ENCODE measurements at places on chromosomes 12 and 14.

GRCh38 chr14:71590131-71590530, 342.1 kb upstream of the RGS6 start:
- no peak for DNase-seq

- DNase-seq, result no peak
These were observed 22.2 kb upstream of the OR6J1 start for GRCh38 chr14:22666203-22666893.

DNA sequence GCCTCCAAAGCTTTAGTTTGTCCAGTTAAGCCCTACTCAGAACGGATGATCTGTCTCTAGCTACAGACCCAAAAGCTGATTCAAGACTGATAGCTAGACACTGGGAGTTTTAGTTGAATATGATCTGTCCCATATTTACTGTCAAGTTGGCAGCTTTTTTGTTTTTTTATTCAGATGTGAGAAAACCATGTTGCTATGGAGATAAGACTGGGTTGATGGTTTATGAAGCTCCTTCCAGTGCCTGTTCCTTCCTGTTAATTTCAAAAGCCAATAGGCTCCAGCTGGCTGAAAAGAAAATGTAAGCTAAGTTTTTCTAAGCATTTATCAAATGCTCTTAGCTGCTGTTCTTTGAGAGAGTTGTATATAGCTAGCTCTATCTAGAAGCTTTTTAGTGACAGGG, 4.7 kb downstream of the DYNLL1 start:
- DNase-seq, result no peak

DNA sequence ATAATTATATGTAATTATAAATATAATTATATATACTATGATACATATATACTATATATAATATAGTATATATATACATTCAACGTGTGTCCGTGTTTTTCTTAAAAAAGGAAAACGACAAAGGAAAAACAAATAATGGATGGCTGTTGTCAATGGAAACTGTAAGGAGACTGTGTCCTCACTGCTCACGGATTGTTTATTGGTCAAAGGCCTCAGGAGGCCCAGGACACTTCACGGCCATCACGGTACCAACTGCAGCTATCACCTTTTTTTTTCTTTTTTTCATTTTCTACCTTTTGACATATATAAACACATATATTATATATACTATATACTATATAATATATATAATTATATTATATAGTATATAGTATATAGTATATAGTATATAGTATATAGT, 113.4 kb downstream of the SPTSSA start:
- no peak for DNase-seq

DNA sequence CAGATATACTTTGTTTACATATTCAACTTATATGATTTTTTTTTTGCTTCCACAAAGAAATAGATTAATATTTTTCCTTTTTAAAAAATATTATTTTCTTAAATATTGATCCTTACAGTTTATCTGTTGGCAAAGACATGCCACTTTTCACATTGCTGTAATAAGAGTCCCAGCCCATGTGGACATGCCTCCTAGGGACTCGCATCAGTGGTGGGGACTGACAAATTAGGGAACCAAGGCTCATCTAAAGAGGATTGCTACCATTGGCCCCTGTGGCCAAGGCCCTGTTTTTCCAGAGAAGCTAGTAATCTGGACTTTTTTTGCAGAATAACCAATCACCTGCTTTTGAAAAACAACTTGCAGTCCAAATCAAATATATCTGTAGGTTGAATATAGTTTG, 27.8 kb upstream of the BMAL2 start:
- no peak for DNase-seq
